Activated CD4-positive, alpha-beta T cell treated with anti-CD3 and anti-CD28 coated beads for 1 hour (primary cell): ENCODE measurements at places on chromosomes 11 and 22.

DNA sequence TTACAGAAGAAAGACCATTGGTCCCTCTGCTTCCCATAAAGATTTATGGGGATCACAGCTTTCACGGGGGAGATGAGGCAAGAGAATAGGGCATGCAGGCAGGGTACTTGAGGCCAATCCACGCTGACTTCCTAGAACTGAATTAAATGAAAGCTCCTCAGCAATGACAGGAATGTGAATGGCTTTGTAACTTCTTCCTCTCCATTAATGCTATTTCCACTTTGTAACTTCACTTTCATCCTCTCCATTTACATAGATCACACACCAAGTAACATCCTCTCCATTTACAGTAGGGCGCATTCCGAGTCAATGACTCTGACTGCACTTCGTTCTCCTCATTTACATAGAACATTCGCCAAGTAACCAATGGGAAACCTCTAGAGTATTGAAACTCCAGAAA, 89.8 kb downstream of the PIWIL4 start:
- no peak for DNase-seq

- DNase-seq: no peak
Measured at GRCh38 chr11:21625982-21626381, 566.9 kb upstream of the ANO5 start.

GRCh38 chr11:78920329-78920728, 345.7 kb upstream of the NARS2 start:
- no peak for DNase-seq

- DNase-seq: no peak
Measured at GRCh38 chr22:25232301-25232700, 12.9 kb downstream of the CRYBB2 start.

DNA sequence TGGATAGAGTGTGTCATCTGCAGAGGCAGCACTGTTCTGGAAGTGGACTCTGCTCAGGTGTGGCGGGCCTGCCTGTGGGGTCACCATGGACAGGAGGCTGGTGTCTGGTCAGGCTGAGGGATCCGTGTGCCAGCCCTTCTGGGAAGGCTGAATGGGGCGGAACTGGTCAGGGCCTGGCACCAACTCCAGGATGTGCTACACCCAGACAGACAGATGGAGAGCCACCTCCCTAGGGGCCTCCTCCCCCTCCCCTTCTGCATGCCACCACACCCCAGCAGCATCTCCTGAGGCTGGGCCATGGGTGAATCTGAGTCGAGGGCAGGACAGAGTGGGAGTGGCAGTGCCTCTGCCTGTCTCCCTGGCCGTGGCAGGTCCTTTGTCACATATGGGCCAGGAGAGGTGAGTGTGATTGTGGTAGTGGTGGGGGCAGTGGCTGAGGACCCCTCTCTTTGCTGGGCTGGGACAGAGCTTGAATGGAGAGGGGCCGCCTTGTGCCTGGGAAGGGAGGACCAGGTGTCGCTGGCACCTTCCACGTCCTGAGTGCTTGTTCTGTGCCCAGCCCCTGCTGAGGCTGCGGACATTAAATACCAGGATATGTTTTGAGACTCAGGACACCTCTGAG, 29.1 kb downstream of the ST3GAL4 start:
- DNase-seq: no peak

GRCh38 chr11:104876324-104876723, 21.9 kb downstream of the CASP12 start:
- DNase-seq: no peak
